ENCODE measurements at places on chromosomes 6 and 20.

DNA sequence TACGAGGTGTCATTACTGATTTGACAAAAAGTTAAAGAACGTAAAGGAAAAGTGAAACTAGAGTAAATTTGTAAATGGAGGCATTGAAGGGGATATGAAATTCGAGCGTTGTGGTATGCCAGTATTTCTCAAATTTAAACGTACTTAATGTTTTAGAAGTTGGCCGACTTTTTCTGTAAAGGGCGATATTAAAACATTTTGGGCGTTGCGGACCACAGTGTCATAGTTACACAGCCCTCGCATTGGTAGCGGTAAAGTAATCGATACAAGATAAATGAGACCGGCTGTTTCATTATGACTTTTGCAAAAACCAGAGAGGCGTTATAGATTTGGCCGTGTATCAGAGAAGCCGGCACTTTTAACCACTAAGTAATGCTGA, 39.6 kb downstream of the OR2B2 start:
- DNase-seq: no peak

DNA sequence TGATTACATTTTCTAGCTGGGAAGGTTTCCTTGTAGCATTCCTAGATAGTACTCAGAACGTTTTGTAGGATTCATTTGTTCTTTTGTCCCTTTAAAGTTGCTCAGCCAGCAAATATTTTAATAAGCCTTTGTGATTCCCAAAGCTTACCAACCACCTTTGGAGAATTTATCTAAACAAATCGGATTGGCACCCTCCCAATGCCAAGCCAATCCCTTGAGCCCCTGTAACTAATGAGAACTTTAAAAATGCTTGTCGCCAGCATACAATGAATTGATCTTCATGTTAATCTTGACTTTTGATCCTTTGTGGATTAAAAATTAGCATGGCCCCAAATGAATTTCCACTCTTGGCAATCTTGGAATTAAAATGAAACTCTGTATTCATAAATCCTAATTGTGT, 559.5 kb downstream of the UTRN start:
- no peak for DNase-seq

DNA sequence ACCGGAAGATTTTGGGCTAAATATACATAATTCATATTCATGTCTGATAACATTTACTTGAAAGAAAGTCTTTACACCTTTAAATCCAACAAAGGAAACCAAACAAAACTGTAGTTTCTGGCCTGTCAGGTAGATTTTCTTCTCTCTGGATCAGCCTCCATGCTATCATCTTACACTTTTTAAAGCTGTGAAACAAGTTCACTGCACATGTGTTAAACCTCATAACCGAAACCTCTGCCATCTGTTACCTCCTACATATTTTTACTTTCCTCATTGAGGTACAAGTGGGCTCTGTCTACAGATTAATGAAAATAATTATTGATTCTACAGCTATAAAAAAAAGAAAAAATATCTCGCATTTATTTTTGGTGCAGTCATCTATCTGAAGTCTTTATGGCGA, 149.9 kb downstream of the RALGAPA2 start:
- DNase-seq: no peak

DNA sequence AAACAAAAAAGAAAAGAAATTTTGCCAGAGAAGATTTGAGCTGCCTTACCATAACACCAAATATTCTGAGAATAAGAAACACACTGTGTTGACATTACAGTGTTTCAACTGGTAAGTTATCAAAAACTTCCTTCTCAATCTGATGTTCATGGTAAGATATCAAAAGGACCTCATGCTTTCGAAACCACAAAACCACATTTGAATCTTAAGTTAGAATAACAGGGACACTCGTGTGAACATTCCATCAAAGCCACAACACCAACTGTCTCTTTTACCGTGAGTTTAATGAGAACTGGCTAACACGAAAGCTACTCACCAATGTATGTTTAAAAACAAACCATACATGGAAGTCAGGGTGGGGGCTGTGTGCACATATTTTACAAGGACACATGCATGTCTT, 73.0 kb upstream of the OPRM1 start:
- peak; percentile 7 for DNase-seq

DNA sequence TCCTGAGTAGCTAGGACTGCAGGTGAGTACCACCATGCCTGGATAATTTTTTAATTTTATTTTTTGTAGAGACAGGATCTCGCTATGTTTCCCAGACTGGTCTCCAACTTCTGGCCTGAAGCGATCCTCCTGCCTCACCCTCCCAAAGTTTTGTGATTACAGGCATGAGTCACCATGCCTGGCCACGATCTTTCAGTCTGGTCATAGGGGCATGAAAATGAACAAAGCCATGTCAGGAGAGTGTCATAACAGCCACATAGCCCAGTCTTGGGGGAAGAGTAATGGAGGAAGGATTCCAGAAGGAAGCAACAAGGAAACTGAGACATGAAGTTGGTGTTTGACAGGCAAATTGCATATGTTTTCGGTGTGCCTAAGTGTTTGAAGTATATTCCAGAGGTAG, 17.0 kb upstream of the SNX3 start:
- no peak for DNase-seq

- peak; percentile 35 for DNase-seq
These were observed 21.2 kb downstream of the NHLRC1 start for GRCh38 chr6:18101271-18101670.

All from AG10803 (cell line).